LHCN-M2 (cell line): ENCODE measurements at places on chromosomes 16 and 17. TPM values are rescaled to one million over a fixed set of nuclear protein-coding genes. Genes with fewer than 3 reads are reported as not detected.

DNA sequence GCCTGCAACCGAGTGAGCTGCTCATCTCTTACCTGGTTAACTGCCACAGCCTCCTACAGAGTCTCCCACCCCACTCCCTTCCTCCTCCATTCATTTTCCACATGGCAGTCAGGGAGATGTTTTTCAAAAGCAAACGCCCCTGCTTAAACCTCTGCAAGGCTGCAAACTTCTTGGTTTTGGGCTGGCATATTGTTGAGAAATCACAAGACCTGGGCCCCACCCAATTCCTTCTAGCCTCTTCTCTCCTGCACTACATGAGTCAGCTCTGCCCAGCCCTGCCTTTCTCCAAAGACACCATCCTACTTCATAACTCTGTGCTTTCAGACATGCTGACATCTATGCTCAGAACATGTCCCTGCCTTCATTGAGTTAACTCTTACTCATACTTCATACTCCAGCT is 136.1 kb downstream of the SPACA3 start:
- DNase-seq: no peak

Gene IRF8
- total RNA-seq: not detected in 2 replicates

Gene TEKT5
- not detected in 2 replicates for total RNA-seq

GRCh38 chr17:63702721-63703015 is 2.7 kb upstream of the LIMD2 start:
- DNase-seq: no peak

DNA sequence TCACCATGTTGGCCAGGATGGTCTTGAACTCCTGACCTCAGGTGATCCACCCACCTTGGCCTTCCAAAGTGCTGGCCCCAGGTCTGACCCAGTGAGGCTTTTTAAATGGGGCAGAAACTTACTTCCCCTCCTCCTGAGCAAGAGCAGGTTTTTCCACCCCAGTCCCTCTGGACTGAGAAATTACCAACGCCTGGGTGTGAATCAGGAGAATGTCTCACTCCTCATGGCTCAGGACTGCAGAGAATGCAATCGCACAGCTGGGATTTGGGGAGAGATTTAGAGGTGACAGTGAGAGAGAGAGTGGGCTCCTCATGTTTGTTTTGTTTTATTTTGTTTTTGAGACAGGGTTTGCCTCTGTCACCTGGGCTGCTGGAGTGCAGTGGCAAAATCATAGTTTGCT is 203.6 kb downstream of the RAB11FIP4 start:
- peak; percentile 81 for DNase-seq

DNA sequence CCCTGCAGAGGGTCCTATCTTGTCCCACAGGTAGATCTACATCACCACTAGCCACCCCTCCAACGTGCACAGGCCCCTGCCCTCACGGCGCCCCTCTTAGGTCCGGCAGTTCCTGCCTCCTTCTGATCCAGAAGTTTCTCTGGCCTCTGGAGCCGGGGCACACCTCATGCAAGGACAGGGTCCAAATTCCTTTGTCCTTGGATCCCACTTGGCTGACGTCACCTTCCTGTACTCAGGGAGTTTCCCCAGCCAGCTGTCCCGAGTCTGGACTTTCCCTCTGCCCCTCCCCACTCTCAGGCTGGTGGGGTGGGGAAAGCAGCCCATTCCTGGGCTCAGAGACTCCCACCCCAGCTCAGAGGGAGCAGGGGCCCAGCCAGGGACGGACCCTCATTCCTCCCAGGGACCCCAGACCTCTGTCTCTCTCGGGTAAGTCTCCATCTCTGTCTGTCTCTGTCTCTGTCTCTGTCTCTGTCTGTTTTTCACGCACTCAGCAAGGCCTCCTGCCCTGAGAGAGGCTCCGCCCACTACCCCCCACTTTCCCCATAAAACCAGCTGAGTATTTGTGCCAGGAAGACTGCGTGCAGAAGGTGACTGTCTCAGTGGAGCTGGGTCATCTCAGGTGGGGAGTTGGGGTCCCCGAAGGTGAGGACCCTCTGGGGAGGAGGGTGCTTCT is at the start of gene IL32:
IL32 (plus strand) TSS at position 572 of the 673 bp plus-strand sequence. CDS start 172 bp downstream, outside the sequence.
- DNase-seq: peak; percentile 67

Gene ATP1B2
- not detected in 2 replicates for total RNA-seq

- peak; percentile 55 for DNase-seq
Measured at GRCh38 chr16:30934827-30935557, 11.6 kb downstream of the FBXL19 start.

- DNase-seq: peak; percentile 89
Measured at GRCh38 chr17:16477255-16477654, 14.7 kb downstream of the LRRC75A start.

Gene MTSS2
- total RNA-seq: 84.4 and 129 TPM in 2 replicates

DNA sequence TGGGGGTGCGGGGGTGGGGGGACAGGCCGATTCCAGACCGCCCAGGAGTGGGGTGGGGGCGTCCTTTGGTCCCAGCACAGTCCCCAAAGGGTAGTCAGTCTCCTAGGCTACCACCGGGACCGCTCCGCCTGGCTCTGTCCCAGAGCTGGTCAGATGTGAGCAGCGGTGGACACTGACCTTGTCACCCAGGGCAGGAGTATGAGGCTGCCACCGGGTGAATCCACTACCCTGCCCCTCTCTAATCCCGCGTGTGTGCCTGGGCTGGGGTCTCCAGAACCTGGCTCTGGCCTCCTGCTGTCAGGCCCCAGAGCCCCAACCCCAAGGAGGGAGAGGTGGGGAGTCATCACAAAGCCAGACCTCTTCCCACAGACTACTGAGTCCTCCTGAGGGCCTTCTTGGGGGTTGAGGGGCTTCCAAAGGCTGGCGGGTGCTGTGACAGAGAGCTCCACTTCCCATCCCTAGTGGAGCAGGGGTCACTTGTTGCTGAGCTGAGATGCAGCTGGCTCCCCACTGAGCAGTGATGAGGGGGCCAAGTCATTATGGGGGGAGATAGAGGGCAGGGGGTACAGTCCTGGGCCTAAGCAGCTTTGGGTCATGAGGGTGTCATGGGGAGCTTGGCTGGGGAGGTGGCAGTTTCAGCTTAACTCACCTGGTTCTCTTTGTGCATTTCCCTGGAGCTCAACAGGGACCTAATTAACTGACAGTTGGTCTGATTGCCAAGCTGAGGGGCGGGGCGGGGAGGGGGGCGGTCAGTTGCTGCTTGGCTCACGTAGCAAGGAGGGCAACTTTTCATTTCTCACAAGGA is 1.2 kb downstream of the PPP1R1B start:
- DNase-seq: no peak

DNA sequence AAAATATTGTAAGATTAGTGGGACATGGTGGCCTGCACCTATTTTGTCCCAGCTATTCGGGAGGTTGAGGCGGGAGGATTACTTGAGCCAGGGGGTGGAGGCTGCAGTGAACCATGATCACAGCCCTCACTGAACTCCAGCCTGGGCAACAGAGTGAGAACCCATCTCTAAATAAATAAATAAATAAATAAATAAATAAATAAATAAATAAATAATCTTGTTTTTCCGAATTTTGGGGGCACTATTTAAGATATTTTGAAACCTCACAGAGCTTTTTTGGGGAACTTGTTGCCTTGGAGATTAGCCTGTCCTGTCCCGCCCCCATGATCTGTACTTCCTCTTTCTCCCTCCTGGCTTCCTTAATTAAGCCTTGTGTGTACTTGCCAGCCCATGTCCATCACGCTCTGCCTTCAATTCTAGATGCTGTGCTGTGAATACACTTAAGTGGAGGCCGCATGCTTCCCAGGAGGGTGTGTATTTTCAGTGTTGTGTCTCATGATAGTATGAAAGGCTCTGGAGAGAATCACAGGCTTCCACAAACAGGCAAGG is 4.4 kb downstream of the LGALS9 start:
- no peak for DNase-seq

DNA sequence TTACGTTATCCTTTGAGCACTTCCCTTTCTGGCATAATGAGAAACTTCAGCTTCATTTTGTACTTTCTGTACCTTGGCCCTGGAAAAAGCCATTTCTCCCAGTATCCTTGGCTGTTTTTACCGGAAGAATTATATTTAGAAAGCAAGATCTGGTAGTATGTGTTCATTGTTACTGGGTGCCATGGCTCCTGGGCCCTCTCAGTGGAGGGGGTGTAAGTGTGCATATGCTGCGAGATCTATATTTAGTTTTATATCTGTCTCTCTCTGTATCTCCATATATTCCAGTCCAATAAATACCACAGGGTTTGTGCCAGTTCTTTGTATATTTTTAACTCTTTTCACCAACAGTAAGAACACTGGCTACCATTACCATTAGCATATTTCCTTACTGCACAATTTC is 17.7 kb downstream of the ATP2C2 start:
- DNase-seq: no peak

Gene OR3A1
- not detected in 2 replicates for total RNA-seq

- DNase-seq: peak; percentile 75
Measured at GRCh38 chr17:20922128-20922670, 120.6 kb downstream of the USP22 start.

Gene PEX12
- 6.9 and 7.1 TPM in 2 replicates for total RNA-seq

DNA sequence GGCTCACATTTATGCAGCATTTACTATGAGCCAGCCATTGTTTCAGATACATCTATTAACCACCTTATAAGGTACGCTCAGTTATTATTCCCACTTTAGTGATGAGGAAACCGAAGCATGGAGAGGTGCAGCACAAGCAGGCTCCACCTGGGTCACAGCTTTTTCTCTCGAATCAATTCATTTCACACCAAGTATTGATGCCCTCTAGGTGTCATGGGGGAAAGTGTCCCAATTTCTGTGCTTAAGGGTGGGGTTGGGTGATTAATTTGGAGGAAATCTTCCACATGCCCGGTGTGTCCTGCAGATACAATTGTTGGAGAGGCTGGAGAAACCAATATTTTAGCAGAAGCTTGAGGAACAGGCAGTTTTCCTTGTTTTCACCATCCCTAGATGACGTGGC is 62.7 kb upstream of the DNAJA2 start:
- DNase-seq: no peak

- no peak for DNase-seq
Measured at GRCh38 chr16:29806099-29806579, at the start of gene MAZ. Gene MAZ (plus strand): TSS chr16:29806529. CDS start chr16:29806702, 173 bp downstream.

GRCh38 chr17:51674579-51675255 is 414.4 kb downstream of the UTP18 start:
- no peak for DNase-seq

Gene CASKIN1
- 0.06 and 0.29 TPM in 2 replicates for total RNA-seq

Gene KRTAP3-2
- total RNA-seq: not detected in 2 replicates

- no peak for DNase-seq
Measured at GRCh38 chr16:7534749-7535148, 202.1 kb downstream of the RBFOX1 start.

Gene OR3A3
- not detected in 2 replicates for total RNA-seq

Gene ELMO3
- 1.8 and 1.9 TPM in 2 replicates for total RNA-seq

Gene KRTAP4-2
- total RNA-seq: not detected in 2 replicates

DNA sequence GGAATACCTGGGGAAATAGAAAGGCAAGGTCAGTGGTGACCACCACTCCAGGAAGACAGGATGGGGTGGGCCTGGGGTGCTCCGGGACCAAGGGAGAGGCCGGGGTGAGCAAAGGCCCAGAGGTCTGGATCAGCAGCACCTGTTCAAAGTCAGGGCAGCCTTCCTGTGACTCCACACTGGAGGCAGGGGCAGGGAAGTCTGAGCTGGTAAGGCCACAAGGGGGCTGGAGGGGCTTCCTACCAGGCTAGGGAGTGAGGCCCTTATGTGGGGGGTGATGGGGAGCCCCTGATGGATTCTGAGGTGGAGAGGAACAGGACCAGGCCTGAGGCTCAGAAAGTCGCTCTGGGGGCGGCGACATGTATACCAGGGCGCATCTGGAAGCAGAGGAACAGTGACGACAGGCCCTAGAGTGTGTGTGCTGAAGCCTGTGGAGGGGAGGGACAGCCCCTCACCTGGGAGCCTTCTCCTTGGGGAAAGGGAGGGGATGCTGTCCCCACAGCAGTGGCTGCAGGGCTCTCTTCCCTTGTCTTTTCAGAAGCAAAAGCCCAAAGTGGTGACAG is 3.7 kb downstream of the C16orf78 start:
- DNase-seq: no peak

DNA sequence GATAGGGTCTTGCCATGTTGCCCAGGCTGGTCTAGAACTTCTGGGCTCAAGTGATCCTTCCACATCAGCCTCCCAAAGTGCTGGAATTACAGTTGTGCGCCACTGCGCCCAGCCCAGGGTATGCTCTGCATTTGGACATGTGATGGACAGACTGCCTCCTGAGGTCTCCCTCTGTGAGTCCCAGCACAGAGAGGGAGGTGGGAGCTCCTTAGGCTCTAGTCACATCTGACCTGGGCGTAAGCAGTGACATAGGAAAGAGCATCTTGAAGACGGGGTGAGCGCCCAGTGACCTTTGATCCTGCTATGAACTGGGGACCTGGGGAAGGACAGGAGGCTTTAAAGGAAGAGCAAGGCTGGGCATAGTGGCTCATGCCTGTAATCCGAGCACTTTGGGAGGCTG is 2.2 kb upstream of the GFAP start:
- no peak for DNase-seq

GRCh38 chr16:560204-560700 is at the start of gene PRR35:
Gene PRR35 (plus strand): TSS chr16:560394. CDS start chr16:563295, 2,901 bp downstream.
- no peak for DNase-seq

GRCh38 chr16:82653550-82654511 is 27.1 kb downstream of the CDH13 start:
- peak; percentile 92 for DNase-seq

Gene NHLRC4
- total RNA-seq: 0.11 TPM in 1 of 2 replicates, not detected in the other

GRCh38 chr17:47751471-47751870 is 18.4 kb downstream of the TBX21 start:
- no peak for DNase-seq

Gene TNFRSF13B
- total RNA-seq: not detected in 2 replicates

GRCh38 chr17:7095625-7096024 is 15.6 kb upstream of the CLEC10A start:
- no peak for DNase-seq

Gene ITGAX
- total RNA-seq: not detected in 2 replicates

DNA sequence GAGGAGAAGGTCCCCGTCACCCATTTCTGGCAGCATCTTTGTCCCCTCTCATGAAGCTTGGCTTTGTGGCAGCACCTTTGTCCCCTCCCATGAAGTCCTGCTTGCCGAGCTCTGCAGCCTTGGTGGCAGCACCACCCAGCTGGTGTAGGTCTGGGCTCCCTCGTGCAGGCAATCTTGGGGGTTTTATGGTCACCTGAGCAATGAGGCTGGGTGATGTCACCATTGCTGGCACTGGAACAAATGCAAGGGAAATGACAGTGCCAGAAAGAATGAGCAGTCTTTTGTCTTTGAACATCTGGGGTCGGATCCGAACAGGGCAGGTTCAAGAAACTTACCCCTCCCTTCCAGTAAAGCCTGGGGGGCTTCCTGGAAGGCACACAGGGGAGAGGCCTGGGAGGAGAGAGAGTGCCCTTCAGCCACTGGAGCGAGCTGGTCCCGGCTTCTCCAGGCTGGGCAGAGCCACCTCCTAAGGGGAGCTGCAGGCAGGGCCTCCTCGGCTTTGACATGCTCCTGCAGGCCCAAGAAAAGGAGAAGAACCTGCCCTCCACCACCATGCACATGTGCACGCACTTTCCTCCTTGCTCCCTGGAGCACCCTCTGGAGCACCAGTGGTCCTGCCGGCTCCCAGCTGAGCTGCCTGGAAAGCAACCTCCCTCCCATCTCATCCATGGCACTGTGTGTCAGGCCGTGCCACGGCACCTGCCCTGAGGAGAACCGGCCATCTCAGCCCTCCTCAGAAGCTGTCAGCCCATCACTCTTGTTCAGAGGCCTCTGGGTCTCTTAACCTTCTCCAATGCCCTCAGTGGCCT is 16.0 kb downstream of the BTBD17 start:
- DNase-seq: no peak
